ENCODE measurements at places on chromosomes 11 and 22.

- DNase-seq, result no peak
Observed at GRCh38 chr22:35128637-35129036, 62.7 kb downstream of the ISX start.

DNA sequence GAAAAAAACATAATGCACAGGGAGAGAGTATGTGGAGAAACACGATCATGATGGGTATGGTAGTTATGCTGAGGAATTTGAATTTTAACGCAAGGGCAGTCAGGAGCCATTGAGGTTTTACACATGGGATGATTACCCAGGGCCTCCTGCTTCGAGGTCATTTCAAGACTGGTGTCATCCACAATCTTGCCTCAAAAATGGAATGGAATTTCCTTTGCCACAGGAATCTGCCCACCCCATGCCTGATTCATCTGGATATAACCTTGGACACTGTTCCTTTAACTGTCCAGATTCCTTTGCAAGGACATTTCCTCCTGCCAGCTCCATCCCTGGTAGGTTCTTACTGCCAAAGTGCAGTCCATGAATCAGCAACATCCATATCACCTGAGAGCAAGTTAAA is 655.9 kb upstream of the TENM4 start:
- no peak for DNase-seq

- DNase-seq, result no peak
Observed at GRCh38 chr22:24681236-24681635, 78.2 kb downstream of the GGT1 start.

DNA sequence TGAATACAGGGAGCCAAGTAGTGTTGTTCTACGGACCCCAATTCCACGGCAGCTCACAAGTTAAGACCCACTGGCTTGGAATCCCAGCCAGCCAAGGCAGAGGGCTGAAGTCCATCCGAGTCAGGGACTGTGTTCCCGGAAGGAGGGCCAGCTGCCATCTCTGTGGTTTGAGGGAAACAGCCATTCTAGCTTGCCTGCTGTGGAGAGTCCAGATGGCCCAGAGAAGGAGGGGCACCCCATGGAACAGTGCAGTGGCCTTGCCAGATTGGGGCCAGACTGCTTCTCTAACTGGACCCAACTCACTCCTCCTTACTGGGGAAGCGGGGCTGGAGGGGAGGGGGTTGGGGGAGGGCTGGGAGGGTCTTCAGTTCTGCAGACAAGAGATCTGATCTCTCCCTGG is 156.4 kb downstream of the FAM181B start:
- no peak for DNase-seq

GRCh38 chr11:106172386-106172991 is 95.0 kb downstream of the AASDHPPT start:
- no peak for DNase-seq

- no peak for DNase-seq
Observed at GRCh38 chr11:27388001-27388400, 25.0 kb upstream of the CCDC34 start.

DNA sequence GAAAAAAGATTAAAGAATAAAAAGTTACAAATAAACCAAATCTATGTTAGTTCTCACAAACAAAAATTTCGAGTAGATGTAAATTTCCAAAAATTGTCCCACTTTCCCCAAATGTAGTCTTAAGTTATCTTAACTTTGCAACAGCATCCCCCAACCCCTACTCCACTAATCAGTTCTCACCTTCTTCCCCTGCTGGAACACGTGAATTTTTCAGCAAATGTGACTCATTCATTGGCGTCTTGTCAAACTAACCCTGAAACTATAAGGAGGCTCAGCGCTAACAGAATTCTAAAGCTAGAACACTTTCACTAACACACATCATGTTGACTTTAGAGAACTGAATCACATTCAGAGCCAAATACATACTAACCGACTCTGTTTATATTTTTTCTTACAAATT is 46.1 kb downstream of the PHF21A start:
- DNase-seq, result no peak

- DNase-seq, result no peak
Observed at GRCh38 chr11:9231848-9232177, 33.3 kb downstream of the DENND5A start.

DNA sequence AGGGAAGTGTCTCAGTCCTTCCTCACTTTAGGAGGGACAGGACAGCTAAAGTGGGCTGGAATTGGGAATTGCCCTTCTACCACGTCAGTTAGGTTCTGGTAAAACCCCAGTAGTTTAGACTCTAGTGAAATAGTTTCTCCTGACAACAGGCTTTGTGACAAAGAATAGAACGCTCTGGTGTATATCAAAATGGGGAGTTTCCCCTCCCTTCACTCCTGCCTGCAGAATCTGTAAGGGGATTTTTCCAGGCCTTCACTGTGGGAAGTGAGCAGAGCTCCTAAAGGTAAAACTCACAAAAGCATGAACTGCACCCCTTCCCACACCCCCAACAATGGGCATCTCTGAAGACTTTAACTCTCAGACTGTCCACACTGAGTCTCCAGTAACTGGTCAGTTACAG is 460.9 kb upstream of the LRRC4C start:
- DNase-seq, result no peak

GRCh38 chr22:32920032-32920628 is 118.6 kb downstream of the TIMP3 start:
- DNase-seq, result peak; percentile 55

GRCh38 chr22:19876941-19877625 is 22.4 kb upstream of the GNB1L start:
- no peak for DNase-seq

DNA sequence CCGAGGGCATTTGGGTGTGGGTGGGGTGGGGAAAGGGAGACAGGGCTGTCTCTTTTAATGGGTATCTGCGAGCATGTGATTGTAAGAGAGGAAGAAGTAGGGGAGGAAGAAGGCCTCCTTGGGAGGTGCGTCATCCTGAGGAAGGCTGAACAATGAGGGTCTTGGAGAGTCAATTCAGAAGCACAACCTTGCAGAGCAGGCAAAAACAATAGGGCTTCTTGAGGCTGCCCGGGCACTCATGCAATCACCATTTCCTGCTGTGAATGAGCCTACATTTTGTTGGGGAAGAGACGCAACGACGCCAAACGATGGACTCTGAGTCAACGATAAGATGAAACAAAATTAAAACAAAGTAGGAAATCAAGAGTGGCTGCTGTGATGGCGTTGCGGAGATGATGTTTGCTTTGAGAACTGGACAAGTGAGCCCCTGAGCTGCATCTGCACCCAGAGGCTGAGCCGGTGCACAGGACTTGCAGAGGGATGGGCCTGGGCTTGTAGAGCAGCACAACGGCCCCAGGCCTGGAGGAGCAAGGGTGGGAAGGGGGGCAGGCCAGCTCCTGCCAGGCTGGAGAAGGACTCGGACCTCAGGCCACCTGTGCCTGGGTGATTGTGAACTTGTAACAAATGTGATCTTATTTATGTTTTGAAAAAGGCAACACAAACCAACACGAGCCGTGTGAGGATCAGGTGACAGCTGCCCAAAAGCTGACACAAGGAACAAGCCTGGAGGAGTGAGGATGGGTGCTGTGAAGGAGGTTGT is 92.3 kb upstream of the B3GAT1 start:
- DNase-seq, result no peak

- no peak for DNase-seq
Observed at GRCh38 chr11:12106101-12106500, 4.3 kb upstream of the MICAL2 start.

GRCh38 chr11:34192481-34193401 is 87.3 kb downstream of the NAT10 start:
- DNase-seq, result peak; percentile 62

DNA sequence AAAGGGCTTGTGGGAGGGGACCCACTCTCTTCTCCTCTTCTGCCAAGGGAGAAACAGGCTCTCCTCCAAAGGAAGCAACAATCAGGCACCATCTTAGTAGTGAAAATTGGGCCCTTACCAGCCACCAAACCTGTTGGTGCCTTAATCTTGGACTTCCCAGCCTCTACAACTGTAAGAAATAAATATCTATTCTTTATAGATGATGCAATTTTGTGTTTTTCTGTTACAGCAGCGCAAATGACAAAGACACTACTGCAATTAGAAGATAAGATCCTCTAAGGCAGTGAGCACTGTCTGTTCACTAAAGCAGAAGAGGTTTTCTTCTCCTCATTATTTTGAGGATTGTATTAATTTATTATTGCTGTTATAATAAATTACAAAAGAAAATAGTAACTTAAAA is 691.4 kb upstream of the CCDC179 start:
- no peak for DNase-seq

GRCh38 chr11:113407163-113407562 is 19.6 kb downstream of the ANKK1 start:
- DNase-seq, result no peak

DNA sequence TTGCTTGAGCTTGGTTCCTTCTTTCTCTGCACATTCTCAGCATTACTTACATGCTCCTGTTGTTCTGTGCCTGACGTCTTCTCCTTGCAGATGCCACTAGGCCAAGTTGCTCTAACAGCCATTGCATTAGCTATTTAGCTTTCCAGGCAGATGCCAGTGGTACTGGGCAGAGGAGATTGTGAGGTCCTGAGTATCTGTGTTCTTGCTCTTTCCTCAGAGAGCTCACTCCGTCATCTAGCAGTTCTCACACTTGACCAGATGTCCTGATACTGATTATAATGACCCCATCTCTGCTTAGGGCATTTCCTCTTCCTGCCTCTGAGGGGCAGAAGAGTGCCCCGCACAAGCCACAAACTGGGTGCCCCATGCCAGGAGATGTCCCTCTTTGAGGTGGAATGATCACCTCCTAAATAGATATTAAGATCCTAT is 30.7 kb downstream of the ARHGAP1 start:
- no peak for DNase-seq

GRCh38 chr11:67997475-67997921 is 6.4 kb downstream of the UNC93B1 start:
- no peak for DNase-seq

DNA sequence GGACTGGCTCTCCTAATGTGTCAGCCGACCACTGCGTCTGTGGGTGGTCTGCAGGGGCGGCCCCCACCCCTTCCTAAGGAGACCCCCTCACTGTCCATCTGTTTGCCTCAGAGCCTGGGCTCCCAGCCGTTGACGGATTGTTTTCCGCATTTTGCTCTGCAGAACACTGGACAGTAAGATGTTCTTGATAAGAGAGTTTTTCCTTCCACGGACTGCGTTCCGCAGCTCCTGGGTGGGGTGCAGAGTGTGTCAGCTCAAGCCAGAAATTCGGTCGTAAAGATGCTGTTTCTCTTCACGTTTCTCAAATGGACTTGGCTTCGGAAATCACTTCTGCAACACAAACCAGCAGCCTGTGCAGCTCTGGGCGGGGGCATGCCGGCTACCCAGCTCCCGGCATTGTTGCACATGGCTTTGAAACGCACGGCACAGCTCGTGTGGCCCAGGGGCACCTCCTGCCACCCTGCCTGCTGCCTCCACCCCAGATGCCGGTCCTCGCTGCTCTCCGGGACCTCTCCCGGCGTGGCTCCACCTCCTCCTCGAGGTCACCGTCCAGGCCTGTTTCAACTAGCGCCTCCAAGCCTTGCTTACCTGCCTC is 2.9 kb upstream of the MRGPRG start:
- no peak for DNase-seq
